ENCODE measurements at places on chromosomes 6 and 20. TPM values are rescaled to one million over a fixed set of nuclear protein-coding genes. Genes with fewer than 3 reads are reported as not detected.

PRICKLE4 gene
- 0.45 TPM for total RNA-seq

ZNF335 gene
- 20.9 TPM for total RNA-seq

MRAP2 gene
- total RNA-seq, result 0.33 TPM

UST gene
- 27.1 TPM for total RNA-seq

ZKSCAN8 gene
- total RNA-seq, result 16.4 TPM

LY6G6C gene
- total RNA-seq, result not detected

PNPLA1 gene
- total RNA-seq, result not detected

GFOD1 gene
- total RNA-seq, result 3.0 TPM

All from fibroblast of the aortic adventitia (primary cell).